ENCODE measurements at places on chromosomes 11 and 22. TPM values are rescaled to one million over a fixed set of nuclear protein-coding genes. Genes with fewer than 3 reads are reported as not detected.

The TP53AIP1 gene
- 1.6 TPM for polyA plus RNA-seq

GRCh38 chr22:36465232-36466021 lies 16.0 kb downstream of the TXN2 start:
- no peak for DNase-seq

DNA sequence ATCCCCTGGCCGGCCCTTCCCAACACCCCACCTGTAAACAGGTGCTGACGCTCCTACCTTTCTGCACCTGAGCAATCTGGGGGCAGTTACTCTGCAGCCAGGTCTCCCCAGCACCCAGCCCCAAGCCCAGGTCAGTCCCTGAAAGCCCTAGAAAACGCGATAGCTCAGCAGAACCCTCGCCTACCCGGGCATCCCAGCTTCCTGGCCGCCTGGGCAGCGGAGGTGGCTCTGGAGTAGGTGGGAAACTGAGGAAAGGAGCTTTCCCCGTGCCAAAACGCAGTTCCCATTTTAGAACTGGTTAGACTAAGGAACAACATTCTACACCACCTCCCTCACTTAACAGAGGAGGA lies 445 bp downstream of the SYTL2 start:
- DNase-seq = no peak

DNA sequence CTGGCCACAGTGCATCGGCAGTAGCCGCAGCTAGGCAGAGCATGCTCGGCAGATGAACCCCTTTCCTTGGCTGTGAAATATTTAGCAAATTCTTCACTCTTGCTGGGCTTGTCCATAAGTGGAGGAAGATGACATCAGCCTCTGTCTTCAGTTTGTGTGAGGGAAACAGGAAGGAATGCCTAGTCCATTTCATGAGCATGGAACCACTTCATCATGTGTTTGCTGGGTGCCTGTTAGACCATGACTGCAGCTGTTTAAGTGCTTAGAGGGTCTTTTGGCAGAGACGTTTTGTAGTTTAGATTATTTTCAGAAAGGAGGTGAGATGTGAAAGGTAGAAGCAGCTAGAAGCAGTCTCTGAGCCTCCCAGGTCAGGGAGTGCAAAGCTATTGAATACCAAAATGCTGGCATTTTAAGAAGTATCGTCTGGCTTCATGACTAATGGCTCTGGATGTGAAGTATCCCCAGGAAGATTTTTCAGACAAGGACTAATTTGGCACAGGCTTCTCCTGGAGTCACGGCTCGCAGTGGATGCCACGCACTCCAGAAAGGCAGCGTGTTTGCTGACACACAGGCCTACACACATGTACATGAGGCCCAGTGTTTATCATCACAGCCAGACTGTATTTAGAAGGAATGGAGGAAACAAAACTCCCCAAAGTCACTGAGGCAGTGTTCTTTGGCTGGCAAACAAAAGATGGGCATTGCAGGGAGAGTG lies 43.1 kb upstream of the GRAMD1B start:
- DNase-seq = no peak

- DNase-seq = no peak
These were observed 101.4 kb upstream of the NARS2 start for GRCh38 chr11:78676026-78676557.

DNA sequence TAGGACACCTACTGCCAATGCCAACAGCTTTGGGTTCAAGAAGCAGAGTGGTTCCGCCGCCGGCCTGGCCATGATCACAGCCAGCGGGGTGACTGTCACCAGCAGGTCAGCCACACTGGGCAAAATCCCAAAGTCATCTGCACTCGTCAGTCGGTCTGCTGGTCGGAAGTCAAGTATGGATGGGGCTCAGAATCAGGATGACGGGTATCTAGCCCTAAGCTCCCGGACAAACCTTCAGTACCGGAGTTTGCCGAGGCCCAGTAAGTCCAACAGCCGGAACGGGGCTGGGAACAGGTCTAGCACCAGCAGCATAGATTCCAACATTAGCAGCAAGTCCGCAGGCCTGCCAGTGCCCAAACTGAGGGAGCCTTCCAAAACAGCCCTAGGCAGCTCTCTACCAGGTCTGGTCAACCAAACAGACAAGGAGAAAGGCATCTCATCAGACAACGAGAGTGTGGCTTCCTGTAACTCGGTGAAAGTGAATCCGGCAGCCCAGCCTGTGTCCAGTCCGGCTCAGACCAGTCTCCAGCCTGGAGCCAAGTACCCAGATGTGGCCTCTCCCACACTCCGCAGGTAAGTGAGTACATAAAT lies 115.1 kb downstream of the DBX1 start:
- no peak for DNase-seq

GRCh38 chr11:72233056-72233772 lies 8.6 kb downstream of the INPPL1 start:
- DNase-seq = no peak
